ENCODE measurements at places on chromosomes 16 and 17.

GRCh38 chr17:42704837-42705494, 22.6 kb downstream of the CNTNAP1 start:
- H3K27ac ChIP-seq, result no peak overlapping the region
- no peaks in the 10 kb centered on the region for H3K27me3 ChIP-seq
- H3K4me1 ChIP-seq, result no peaks in the 10 kb centered on the region
- DNase-seq, result no peak
- peaks cover 19% of the 10 kb centered on the region for H3K36me3 ChIP-seq

GRCh38 chr17:81928544-81929252, 1.2 kb upstream of the MAFG start:
- no peak for DNase-seq
- no peaks in the 10 kb centered on the region for H3K27me3 ChIP-seq
- H3K4me3 ChIP-seq, result peak overlapping the region; percentile 89
- peaks cover 6% of the 10 kb centered on the region for H3K36me3 ChIP-seq
- peaks cover 60% of the 10 kb centered on the region for H3K4me1 ChIP-seq

GRCh38 chr17:10186771-10187410, 11.5 kb downstream of the GAS7 start:
- H3K36me3 ChIP-seq, result no peaks in the 10 kb centered on the region
- peaks cover 8% of the 10 kb centered on the region for H3K27me3 ChIP-seq
- no peak overlapping the region for H3K27ac ChIP-seq
- no peak for DNase-seq

DNA sequence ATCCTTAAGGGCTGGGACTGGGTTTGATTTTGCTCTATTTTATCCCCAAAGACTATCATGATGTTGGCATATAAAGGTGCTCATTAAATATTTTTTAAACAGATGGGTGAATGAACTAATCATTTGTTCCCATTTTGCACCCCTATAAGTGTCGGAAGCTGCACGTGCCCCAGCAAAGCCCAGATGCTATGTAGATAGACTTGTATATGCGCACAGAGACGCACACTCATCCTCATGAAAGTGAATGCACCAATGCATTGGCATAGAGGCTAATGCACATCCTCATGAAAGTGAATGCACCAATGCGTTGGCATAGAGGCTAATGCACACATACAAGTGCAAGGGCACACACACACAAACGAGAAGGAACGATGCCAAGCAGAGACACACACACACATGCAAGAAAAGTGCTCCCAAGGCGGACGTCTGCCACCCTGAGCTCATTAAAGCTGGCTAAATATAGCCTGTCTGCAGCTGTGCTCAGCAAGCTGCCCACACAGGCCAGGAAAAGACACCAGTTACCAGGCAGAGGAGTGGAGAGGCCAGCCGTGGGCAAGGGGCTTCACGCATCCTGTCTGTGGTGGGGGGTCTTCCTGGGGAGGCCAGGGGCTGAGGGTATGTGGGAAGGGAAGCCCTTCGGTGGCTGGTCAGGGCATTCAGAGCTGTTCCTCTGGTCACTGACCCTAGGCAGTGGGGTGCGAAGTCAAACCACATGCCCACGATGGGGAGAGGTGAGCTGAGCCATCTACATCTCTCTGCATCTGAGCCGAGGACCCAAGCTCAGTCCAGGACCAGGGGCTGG, 52.6 kb downstream of the PIMREG start:
- H3K4me3 ChIP-seq, result no peak overlapping the region
- H3K4me1 ChIP-seq, result no peaks in the 10 kb centered on the region
- no peak for DNase-seq
- H3K27ac ChIP-seq, result no peak overlapping the region

DNA sequence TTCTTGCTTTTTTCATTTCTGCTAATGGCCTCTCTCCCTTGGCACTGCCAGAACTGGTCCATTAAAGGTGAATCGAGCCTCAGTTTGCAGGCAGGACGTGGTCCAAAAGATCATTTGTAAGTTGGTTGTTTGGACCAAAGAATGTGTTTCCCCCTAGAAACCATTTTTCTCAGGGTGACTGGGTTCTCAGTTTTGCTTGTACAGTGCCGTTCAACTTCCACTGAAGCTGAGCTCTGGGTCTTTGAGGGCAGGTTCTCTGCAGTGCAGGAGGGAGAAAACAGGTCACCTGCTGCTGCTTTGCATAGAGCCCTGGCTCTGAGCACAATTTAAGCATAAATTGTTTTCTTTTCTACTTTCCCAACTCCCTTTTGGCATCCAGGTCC, 9.0 kb upstream of the AMZ2 start:
- no peak overlapping the region for H3K27ac ChIP-seq
- H3K4me1 ChIP-seq, result peaks cover 20% of the 10 kb centered on the region
- H3K4me3 ChIP-seq, result no peak overlapping the region
- no peaks in the 10 kb centered on the region for H3K27me3 ChIP-seq
- no peak for DNase-seq

- H3K4me3 ChIP-seq, result no peak overlapping the region
- no peak overlapping the region for H3K27ac ChIP-seq
- no peak for DNase-seq
- no peaks in the 10 kb centered on the region for H3K36me3 ChIP-seq
- H3K4me1 ChIP-seq, result no peaks in the 10 kb centered on the region
These were observed 5.6 kb downstream of the SPATA32 start for GRCh38 chr17:45256114-45256966.

DNA sequence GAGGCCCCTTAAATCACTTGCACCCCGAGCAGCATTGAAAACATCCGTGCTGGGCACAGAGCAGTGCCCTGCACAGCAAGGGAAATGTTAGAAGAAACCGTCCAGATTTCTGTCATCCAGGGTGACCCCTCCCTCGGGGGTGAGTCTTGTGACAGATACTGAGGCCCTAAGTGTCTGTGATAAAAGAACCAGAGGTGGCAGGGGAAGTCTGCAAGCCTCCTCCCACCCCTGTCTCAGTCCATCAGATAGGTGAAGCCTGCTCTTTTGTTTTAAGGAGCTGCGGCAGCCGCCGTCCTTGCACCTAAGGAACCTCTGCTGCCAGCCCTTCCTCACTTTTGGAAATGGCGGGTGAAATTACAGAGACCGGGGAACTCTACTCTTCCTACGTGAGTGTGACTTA, 845 bp upstream of the NAT9 start:
- H3K27me3 ChIP-seq, result no peaks in the 10 kb centered on the region
- H3K36me3 ChIP-seq, result peaks cover 13% of the 10 kb centered on the region
- peak overlapping the region; percentile 41 for H3K27ac ChIP-seq
- no peak for DNase-seq

GRCh38 chr16:25625620-25626019, 66.1 kb upstream of the HS3ST4 start:
- H3K27ac ChIP-seq, result no peak overlapping the region
- no peak overlapping the region for H3K4me3 ChIP-seq
- no peaks in the 10 kb centered on the region for H3K36me3 ChIP-seq

DNA sequence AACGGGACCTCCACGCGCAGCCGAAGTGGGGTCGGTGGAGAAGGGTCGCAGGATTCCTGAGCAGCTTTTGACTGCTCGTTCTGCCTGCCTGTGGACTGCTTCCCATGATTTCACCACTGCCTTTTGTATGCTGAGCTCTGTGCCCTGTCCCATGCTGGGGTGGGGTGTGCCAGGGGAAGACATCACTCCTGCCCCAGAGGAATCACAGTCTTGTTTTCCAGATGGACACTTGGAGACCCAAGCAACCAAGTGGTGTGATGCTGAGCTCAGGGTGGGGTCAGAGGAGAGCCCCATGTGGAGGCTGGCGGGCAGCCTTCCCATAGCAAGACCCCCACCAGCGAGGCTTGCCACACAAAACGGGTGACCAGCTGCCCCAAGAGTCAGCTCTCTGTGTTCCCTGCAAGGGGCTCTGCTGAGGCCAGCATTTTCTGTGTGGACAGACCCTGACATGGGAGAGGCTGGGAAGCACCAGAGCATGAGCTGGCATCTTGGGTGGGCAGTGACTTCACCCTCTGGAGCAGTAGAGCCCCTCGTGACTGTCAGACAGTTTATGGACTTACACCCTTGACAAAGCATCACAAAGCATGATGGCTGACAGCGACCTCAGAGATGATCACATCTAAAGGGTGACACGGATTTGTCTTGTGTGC, 111.9 kb downstream of the GNAO1 start:
- H3K4me3 ChIP-seq, result no peak overlapping the region
- no peaks in the 10 kb centered on the region for H3K36me3 ChIP-seq
- H3K4me1 ChIP-seq, result peaks cover 10% of the 10 kb centered on the region
- no peak overlapping the region for H3K27ac ChIP-seq
- DNase-seq, result no peak
- H3K27me3 ChIP-seq, result peaks cover 10% of the 10 kb centered on the region

DNA sequence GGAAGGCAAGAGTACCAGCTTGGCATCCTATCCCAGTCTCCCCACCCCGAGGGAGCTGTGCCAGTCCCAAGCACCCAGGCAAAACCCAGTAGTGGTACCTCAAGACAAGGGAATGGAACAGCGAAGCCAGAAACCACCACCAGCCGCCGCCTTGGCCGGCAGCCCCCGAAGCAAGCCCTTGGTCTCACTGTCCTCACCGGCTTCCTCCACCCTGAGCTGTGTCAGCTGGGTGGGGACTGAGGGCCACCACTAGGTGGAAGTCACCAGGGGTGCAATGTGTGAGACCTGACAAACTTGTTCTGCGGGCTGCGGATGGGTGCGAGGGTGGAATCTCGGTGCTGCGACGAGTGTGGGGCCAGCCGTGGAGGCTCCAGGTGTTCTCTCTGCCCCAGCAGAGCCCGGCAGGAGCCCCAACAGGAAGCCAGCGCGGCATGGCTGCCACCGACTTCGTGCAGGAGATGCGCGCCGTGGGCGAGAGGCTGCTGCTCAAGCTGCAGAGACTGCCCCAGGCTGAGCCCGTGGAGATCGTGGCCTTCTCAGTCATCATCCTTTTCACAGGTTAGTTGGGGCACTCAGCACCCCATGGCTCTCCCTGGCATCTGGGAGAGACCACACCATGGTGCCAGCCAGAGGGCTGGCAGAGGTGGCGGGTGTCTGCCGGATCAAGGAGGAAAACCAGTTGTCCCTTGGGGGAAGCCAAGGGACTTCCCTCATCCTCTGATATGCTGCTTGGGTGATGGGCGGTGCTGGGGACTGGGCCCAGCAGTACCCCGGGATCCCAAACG, 6.7 kb downstream of the SMIM5 start:
- no peaks in the 10 kb centered on the region for H3K4me1 ChIP-seq
- no peak overlapping the region for H3K4me3 ChIP-seq
- peaks cover 11% of the 10 kb centered on the region for H3K36me3 ChIP-seq
- no peaks in the 10 kb centered on the region for H3K27me3 ChIP-seq

- H3K27ac ChIP-seq, result peak overlapping the region; percentile 53
- peak overlapping the region; percentile 54 for H3K4me3 ChIP-seq
- H3K27me3 ChIP-seq, result no peaks in the 10 kb centered on the region
- DNase-seq, result peak; percentile 87
- no peaks in the 10 kb centered on the region for H3K36me3 ChIP-seq
These were observed 27.1 kb downstream of the ARSG start for GRCh38 chr17:68318103-68318991.

GRCh38 chr17:9928601-9929333, 23.7 kb upstream of the RCVRN start:
- H3K27ac ChIP-seq, result no peak overlapping the region
- peaks cover 5% of the 10 kb centered on the region for H3K27me3 ChIP-seq
- H3K4me3 ChIP-seq, result no peak overlapping the region

- peaks cover 12% of the 10 kb centered on the region for H3K4me1 ChIP-seq
- no peak overlapping the region for H3K27ac ChIP-seq
- no peaks in the 10 kb centered on the region for H3K27me3 ChIP-seq
- H3K36me3 ChIP-seq, result peaks cover 4% of the 10 kb centered on the region
- H3K4me3 ChIP-seq, result no peak overlapping the region
These were observed 33.9 kb downstream of the NXN start for GRCh38 chr17:945672-946071.

DNA sequence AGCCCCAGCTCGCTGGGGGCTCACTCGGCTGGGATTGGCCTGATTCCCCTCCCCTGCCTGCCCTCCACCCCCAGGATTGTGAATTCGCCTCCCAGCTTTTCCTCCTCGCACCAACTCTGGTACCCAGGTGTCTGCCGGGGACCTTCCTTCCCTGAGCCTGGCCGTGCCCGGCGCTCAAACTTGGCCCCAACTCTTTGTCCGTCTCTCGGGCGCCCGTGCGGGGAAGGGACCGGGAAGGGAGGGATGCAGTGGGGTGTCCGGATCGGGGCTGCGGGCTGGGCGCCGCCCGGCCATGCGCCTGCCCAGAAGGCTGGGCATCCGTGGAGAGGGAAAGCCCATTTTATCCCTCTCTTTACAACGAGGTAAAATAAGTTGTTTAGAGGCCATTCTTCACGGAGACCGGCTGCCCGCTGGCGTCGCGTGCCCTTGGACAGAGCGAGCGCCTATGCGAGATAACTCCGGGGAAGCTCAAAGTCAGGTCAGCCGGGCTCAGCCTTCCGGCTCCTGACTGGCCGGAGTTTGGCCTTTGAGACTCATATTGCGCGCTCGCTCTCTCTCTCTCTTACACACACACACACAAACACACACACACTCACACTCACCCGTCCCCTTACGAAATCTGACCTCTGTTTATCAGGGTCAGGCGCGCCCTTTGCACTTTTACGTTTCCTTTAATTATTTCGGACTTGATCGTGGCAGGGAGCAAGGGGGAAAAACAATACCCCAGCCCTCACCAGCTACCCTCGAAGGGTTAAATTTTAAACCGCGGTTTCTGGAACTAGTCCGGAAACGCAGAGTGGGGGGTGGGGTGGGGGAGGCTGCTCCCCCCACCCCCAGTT, 774 bp upstream of the MAF start:
- peaks cover 29% of the 10 kb centered on the region for H3K27me3 ChIP-seq
- H3K36me3 ChIP-seq, result no peaks in the 10 kb centered on the region
- peaks cover 28% of the 10 kb centered on the region for H3K4me1 ChIP-seq
- H3K27ac ChIP-seq, result no peak overlapping the region

DNA sequence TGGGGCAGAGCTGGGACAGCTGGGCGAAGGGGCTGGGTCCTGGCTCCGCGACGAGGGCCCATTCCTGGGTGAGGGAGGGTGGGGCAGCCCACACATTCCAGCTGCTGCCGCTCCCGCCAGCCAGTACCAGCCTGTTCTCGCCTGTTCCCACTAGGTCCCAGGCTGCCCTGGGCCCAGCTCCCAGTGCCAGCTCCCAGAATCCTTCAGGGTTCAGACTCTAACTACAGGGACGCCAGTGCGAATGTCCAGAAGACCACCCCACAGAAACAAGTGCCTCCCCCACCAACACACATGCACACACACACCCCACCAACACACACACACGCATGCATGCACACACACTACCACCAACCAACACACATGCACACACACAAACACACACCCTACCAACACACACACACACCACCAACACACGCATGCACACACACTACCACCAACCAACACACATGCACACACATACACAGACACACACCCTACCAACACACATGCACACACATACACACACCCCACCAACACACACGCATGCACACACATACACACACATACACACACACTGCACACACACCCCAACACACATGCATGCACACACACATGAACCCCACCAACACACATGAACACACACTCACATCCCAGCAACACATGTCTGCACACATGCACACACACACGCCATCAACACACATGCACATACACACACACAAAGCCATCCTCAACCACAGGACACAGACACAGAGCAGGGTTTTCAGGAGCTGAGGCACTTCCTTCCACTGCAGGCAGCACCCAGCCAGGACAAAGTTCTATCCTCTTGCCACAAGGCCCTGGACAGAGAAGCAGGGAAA, 27.5 kb upstream of the KRT17 start:
- H3K4me3 ChIP-seq, result no peak overlapping the region
- no peak overlapping the region for H3K27ac ChIP-seq
- peaks cover 51% of the 10 kb centered on the region for H3K27me3 ChIP-seq
- peaks cover 22% of the 10 kb centered on the region for H3K4me1 ChIP-seq
- no peaks in the 10 kb centered on the region for H3K36me3 ChIP-seq
- DNase-seq, result no peak

GRCh38 chr17:59124665-59125064, 18.0 kb upstream of the TRIM37 start:
- no peaks in the 10 kb centered on the region for H3K27me3 ChIP-seq
- peaks cover 43% of the 10 kb centered on the region for H3K36me3 ChIP-seq
- DNase-seq, result no peak
- H3K4me3 ChIP-seq, result no peak overlapping the region
- H3K4me1 ChIP-seq, result no peaks in the 10 kb centered on the region

Measured in HepG2 (cell line).